ENCODE measurements at places on chromosomes 6 and 20.
A peak's percentile ranks its signal among the peaks of the same experiment; 100 is the strongest.

DNA sequence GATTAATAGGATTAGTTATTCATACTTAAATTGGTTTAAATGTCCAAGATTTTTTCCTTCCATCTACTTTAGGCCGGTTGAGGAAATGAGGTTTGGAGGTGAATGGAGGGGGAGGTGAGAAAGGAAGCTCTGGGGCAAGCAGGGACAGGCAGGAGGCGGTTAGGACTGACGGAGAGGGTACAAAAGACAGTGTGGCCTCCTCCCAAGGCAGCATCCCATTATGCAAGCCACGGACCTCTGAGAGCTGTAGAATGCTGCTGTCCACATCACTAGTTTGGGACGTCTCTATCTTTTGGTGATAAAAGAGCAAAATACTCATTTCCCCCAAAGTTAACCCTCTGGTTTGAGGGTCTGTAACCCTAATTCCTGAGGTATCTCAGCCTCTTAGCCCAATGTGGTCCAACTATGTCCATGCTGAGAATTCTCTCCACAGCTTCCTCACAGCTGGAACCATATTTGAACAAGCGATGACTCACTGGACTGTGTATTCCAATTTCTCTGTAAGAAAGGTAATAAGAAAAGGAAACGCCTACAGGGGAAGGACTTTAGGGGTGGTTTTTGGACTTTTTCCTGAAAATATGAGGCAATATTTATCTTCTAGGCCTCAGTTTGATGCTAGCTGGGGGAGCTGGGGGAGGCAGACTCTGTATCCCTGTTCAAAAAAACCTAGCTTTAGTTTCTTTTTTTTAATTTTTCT lies 172.2 kb downstream of the TFAP2B start:
- DNase-seq, result no peak

GRCh38 chr6:122818866-122819265 lies 29.8 kb downstream of the SMPDL3A start:
- no peak for DNase-seq

DNA sequence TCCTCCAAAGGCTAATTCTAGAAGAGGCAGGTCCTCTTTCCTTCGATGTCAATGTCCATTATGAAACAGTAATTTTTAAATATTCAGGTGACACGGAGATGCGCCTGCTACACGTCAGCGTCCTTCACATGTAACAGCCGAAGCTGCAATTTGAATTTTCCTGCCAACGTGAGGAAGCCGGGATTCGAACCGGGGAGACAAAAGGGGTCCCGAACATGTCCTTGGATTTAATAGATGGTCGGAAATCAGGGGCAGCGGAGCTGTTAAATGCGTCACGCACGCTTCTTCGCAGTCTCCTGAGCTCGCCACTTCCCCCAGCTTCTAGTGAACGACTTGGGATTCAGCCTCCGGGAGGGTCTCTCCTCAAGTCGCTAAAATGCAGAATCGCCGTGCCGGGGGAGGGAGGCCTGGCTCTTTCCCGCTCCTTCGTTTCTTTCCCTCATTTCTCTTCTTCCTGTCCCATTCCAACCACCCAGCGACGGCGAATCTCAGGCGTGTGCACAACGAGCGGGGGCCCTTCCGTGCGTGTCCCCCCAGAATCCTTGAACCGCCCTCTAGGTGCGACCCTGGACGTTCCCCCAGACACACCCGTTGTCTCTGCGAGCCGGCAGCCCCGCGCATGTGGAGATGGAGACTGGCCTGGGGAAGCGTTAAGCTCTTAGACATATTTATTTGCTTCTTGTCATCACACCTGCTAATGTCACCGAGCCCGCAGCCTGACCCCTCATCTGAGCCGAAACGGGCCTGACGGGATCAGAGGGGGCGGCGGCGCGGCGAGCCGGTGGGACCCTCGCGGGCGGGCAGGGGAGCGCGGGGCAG lies 1.3 kb upstream of the FOXC1 start:
- no peak for DNase-seq

GRCh38 chr6:157527471-157527907 lies 146.5 kb downstream of the ZDHHC14 start:
- no peak for DNase-seq

- no peak for DNase-seq
Observed at GRCh38 chr20:58571693-58572427, 56.7 kb upstream of the APCDD1L start.

- no peak for DNase-seq
Observed at GRCh38 chr6:2744209-2744771, 6.4 kb downstream of the MYLK4 start.

- no peak for DNase-seq
Observed at GRCh38 chr20:61439251-61439650, 187.2 kb downstream of the CDH4 start.

DNA sequence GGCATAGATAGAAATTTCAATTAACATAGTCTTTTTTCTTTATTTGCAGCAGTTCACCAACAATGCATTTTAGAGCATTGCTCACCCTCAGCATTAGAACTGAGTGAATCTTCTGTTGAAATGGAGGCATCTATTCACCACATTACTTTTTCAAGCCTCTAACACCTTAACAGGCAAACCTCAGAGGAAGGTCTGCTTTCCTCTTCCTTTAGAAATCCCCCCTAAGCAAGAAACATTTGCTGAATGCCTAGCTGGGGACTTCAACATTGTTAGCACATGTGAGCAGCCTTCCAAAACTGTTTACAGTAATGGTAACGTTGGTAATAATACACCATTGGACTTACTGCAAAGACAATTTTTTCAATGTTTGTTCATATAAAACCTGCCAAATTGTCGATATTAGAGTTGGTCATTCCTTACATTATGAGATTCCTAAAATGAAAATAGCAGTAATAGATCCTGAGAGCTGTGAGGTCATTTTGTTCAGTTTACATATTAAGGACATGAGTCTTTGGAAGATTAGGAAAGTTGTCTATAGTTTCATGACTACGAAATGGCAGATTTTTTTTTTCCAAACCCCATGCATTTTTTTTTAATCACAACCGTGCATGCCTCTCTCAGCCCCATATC lies 20.6 kb upstream of the AKIRIN2 start:
- DNase-seq, result no peak

- no peak for DNase-seq
Observed at GRCh38 chr20:53639128-53639527, 45.5 kb upstream of the ZNF217 start.

- DNase-seq, result no peak
Observed at GRCh38 chr6:14315353-14315752, 197.8 kb downstream of the CD83 start.

DNA sequence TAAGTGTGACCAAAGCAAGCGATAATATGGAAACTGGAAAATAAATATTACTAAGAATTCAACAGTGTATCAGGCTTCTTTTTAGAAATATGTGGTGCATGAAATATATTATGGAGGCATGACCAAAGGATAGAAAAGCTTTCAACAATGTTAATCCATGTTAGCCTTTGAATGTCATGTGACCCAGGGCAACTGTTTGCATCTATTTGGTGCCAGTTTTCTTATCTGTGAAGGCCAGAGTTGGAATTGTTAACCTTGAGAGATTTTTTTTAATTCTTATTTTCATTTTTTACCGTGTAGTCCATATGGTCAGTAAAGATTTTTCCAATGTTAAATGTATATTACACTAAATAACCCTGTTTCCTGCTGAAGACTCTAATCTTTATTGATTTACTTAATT lies 411.1 kb downstream of the BCKDHB start:
- no peak for DNase-seq

GRCh38 chr20:44206132-44206531 lies 4.4 kb downstream of the OSER1 start:
- no peak for DNase-seq

DNA sequence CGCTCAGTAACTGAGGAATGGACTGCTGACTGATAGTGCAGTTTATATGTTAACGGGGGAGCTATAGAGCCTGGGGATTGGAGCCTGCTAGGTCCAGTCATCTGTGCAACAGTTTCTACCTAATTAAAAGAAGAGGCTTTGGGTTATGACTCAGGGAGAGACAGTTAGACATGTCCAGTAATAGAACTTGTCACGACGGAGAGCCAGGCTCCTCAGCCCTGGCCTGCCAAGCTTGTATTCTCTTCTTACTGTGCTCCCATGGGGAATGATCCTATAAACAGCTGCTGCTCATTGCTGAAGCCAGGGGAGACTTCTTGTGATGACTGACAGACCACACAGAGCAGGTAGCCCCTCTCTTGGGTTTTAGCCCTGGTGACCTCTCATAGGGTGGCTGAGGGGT lies 69.3 kb downstream of the SYNJ2 start:
- DNase-seq, result no peak

GRCh38 chr6:166541876-166542579 lies 44.5 kb downstream of the RAMACL start:
- DNase-seq, result no peak

DNA sequence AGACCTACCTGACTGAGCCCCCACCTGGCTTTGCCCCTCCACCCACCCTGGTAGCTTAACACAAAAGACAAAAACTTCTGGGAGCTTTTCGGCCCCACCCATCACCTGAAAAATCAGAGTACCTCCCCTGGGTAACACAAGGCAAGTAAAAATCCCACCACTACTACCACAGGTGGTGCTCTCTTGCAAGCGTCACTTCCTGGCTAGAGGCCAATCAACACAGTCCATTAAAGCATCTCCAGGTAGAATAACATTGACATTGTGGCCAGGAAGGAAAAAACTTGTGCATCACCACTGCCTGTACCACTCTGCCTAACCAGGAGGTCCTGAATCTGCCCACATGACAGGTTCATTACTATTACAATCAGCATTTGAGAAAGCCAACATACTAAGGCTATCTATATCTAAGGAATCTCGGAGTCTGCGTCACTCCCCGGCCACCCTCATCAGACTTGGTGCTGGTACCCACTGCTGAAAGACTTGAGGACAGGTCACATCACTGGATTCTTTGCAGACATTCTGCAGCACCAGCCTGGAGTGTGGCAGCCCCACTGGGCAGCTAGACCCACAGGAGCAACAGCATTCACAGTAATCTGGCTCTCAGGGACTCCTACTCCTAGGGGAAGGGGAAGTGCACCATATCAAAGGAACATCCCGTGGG lies 125.9 kb downstream of the CDK19 start:
- no peak for DNase-seq

DNA sequence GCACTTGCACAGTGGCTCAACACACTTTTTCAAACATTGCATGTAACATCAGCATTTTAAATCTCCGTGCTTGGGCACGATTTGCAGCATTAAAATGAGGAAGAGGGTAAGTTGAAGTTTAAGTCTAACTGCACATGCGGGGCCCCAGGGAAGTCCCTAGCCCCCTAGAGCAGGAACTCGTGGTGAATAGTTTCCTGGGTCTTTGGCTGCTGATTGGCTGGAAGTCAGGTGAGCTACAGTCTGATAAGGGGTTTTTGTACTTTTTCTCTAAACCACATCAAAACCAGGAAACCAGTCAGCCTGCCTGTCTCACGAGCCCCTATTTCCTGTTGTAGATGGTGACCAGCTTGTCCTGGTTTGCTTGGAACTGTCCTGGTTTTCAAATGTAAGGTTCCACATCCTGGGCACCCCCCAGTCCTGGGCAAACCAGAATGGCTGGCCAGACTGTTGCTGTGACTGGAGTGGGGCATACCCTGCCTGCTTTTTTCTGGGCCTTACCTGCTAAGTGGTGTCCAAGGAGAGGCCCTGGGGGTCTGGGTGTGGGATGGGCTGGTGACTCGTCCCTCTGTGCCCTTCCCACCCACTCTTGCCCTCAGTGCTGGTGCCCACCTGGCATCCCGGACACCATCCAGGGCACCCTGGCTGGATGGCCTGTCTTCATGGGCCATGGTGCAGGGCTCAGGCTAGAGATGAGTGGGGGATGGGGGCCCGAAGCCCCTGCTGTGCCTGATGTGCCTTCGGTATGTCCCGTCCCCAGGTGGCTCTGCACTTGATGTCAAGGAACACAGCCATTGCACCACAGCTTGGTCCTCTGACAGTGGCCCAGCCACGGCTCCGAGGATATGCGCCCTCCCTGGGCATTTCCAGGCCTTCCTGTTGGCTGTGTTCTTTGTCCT lies 31.8 kb downstream of the SUN5 start:
- DNase-seq, result peak; percentile 74

GRCh38 chr6:145887969-145888368 lies 73.4 kb upstream of the FBXO30 start:
- no peak for DNase-seq

GRCh38 chr6:52457096-52457495 lies 37.0 kb downstream of the EFHC1 start:
- DNase-seq, result no peak

DNA sequence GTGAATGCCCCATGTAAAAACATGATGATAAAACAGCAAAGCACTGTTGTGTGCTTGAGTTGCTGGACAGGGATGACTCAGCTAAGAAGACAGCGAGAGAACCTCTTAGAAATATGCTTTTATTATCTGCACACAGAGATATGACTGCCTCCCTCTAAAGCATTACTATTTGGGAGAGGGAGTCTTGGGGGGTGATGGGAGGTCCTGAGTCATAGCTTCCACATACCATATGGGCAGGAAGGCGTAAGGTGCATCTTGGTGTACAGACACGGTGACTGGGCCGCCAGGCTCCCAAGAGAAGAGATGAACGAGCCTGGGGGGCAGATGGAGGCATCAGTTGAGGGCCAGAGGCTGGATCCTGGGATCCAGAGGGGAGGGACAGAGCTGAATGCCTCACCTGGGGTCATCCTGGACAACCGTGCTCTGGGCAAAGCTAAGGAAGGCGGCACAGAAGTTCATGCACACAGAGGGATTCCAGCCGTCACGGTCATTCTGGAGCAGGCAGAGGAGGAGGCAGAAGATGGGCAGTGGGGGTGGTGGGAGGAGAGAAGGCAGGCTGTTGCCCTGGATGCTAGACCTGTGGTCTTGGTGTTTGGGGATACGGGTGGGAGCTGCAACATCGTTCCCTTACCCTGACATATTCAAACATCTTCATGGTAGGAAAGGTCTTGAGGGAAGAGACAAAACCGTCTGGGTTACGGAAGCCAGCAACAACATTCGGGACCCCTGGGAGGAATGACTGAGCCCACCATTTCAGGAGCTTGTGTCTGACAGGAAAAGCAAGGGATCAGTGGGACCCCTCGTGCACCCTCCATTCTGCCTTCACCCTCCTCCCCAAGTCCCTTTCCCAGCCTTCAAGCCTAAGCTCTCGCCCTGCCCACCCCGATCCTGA lies 2.0 kb downstream of the DXO start:
- no peak for DNase-seq

GRCh38 chr6:143288923-143289322 lies 161.6 kb downstream of the ADAT2 start:
- DNase-seq, result no peak

GRCh38 chr20:1333462-1334369 lies 4.8 kb upstream of the SDCBP2 start:
- no peak for DNase-seq

- DNase-seq, result no peak
Observed at GRCh38 chr6:61809004-61809595, 476.9 kb downstream of the KHDRBS2 start.

DNA sequence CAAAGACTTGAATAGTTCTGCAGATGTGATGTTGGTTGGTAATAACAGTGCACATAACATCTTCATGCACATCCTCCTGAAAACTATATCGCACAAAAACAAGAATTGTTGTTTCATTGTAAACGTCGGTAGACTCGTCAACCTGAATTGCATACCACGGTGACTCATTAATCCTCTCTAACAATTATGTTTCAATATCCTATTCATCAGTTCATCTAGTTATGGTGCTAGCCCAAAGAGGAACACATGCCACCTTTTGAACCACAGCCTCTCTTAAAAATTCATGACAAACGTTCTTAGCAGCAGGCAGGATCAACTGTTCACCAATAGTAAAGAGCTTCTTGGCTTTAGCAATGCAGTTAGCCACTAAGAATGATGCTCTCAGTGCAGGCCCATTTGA lies 25.0 kb downstream of the CRYBG1 start:
- DNase-seq, result no peak

All from stimulated activated CD4-positive, alpha-beta T cell treated with anti-CD3 and anti-CD28 coated beads, TNF-alpha, amount 100 ng/mL, for 1 hour (primary cell).